ENCODE measurements at places on chromosomes 5 and 9. TPM values are rescaled to one million over a fixed set of nuclear protein-coding genes. Genes with fewer than 3 reads are reported as not detected.

DNA sequence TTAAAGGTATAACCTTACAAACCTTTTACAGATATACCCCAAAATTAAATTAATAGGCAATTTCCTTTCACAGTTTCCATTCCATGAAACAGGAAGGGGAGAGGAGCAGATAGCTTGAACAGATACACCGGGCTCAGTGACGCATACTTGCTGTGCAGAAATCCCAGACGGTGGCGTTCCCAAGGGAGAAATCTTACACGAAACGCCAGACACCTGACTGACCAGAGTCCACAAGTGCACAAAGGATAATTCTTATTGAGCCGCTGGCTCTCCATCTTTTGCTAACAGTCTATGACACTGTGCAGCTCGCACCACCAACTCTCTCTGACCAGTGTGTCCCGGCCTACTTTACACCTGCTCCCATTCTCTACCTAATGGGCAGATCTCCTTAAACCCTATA, 37.4 kb downstream of the PTCH1 start:
- DNase-seq, result no peak

DNA sequence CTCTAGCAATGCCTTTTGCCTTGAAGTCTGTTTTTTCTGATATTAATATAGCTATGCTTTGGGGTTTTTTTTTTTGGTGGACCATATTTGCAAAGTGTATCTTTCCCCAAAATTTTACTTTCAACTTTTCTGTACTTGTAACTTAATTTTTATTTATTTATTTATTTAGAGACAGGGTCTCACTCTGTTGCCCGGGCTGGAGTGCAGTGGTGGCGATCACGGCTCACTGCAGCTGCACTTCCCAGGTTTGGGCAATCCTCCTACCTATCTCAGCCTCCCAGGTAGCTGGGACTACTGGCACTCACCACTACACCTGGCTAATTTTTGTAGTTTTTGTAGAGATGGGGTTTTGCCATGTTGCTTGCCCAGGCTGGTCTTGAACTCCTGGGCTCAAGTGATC, 20.8 kb downstream of the PRRT1B start:
- DNase-seq, result no peak

- DNase-seq, result no peak
Measured at GRCh38 chr5:33662722-33663427, 222.1 kb downstream of the TARS1 start.

DNA sequence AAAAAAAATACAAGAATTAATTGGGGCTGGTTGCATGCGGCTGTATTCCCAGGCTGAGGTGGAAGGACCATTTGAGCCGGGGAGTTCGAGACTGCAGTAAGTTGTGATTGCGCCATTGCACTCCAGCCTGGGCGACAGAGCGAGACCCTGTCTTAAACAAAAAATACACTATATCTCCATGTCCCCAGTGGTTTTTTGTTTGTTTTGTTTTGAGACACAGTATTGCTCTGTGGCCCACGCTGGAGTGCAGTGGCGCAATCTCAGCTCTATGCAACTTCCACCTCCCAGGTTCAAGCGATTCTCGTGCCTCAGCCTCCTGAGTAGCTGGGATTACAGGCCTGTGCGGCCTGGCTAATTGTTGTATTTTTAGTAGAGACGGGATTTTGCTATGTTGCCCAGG, 1.2 kb downstream of the COQ4 start:
- no peak for DNase-seq

DNA sequence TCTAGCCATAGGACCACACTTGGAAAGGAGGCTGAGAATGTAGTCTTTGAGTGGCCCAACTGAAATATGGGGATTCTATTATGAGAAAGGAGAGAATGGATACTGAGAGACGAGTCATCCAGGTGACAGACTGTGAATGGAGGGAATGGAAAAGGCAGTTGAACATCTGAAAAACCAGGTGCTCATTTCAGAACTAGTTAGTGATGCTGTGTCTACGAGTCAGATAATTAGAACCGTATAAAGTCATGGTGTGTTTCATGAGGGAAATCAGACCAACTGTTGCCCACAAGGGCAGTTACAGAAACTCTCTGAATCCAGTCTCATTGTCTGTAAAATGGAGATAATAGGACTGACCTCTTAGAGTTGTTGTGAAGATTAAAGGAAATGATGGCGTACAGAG, 86.5 kb downstream of the EGFLAM start:
- no peak for DNase-seq

DNA sequence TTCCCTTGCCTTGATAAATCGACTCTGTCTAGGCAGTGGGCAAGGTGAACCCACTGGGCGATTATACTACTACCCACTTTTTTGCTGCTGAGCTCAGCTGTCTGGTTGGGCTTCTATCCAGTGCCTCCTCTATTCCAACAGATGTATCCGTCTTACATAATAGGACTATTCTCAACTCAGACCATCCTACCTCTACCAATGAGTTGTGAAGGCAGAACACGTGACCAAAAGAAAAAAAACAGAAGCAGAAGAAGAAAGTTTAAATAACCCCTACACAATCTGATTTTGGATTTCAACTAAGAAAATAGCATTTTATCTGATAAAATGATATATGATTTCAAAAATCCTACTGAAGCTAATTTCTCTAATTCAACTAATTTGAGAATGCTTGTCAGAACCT, 16.2 kb upstream of the SHOC1 start:
- no peak for DNase-seq

DNA sequence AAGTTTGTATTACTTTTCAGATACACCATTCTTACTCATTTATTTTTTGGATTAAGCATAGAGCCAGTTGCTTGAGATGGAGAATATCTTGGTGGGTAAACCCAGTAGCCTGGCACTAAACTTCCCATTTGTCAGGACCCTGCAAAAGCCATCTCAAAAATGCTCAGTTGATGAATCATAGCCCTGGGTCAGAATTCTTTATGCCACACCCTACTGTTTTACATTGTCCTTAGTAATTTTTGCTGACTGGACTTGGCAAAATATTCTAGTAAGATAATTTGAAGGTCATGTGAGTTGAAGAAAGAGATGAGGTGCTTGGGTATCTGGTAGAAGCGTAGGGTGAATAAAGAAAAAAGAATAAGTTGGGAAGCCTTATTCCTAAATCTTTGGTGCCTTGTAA, 50.7 kb downstream of the C7 start:
- DNase-seq, result no peak

DNA sequence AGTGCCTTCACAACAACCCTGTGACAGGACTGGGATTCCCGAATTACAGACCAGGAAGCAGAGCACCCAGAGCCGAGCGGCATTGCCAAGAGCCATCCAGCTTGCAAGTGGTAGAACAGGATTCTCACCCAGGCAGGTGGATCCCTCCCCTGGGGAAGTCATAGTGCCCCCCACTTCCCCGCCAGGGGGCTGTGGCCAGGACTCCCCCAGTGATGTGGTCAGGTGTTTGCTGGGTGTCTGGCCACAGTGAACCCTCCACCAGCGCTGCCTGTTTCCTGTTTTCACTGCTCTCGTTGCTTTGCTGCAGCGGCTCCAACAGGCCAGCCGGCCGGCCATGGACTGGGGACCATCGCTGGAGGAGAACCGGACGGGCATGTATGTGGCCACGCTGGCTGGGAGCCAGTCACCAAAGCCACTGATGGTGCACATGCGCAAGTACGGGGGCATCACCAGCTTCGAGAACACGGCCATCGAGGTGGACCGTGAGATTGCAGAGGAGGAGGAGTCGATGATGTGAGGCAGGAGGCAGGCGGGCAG, 19.3 kb downstream of the SLC6A7 start:
- DNase-seq, result no peak

ADAMTSL1 gene
- 2.0 TPM for total RNA-seq

GRCh38 chr9:2024888-2025782, 10.0 kb downstream of the SMARCA2 start:
- DNase-seq, result no peak

DNA sequence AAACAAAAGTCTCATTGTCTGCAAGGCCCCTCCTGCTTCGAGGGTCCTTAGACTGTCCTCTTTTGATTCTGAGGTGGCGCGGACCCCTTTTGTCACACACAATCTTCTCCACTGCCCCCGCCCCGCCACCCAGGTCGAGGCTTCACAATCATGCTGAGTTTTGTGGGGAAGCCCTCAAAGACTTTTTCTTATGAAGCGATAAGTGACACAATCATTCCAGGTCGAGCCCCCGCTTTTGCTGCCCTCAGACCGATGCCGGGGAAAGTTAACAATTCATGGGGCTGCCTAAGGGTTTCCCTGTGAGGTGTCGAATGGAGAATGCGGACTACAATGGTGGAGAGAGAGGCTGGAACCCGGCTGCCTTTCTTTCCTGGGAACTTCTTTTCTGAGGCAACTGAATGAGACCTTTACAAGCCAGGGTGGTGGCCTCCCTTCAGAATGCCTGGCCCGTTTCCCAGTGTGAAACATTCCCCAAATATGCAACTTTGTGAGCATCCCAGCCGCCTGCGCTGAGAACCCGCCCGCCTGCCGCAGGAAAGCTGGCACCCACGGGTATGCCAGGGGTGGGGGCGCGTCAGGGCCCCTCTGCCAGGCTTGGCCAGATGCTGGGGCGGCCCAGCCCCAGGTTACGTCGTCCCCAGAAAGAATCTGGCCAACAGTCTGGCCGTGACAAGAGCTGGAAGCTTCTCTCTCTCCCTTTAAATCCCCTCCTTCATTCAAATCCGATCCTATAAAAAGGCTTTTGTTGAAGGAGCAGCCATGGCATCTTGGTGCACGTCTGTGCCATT, 71.9 kb downstream of the MAP1B start:
- no peak for DNase-seq

DNA sequence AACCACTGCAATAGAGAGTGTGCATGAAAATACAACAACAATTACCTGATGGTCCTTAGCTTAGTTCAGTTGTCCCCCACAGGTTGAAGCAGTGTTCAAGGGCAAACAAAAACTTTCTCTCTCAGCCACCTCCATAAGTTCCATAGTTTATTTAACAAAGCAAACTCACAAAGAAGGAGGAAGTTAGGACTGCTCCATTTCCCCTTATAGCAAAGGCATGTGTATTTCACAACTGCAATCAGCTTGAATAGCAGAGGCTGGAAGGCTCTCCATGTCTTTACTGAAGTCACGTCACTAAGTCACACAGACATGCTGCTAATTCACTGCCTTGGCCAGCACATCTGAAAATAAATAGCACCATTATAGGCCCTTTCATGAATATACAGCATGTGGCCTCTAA, 43.3 kb downstream of the DOCK8 start:
- DNase-seq, result no peak

PCSK1 gene
- 0.37 TPM for total RNA-seq

DBH gene
- total RNA-seq, result 0.27 TPM

GHR gene
- 11.5 TPM for total RNA-seq

DNA sequence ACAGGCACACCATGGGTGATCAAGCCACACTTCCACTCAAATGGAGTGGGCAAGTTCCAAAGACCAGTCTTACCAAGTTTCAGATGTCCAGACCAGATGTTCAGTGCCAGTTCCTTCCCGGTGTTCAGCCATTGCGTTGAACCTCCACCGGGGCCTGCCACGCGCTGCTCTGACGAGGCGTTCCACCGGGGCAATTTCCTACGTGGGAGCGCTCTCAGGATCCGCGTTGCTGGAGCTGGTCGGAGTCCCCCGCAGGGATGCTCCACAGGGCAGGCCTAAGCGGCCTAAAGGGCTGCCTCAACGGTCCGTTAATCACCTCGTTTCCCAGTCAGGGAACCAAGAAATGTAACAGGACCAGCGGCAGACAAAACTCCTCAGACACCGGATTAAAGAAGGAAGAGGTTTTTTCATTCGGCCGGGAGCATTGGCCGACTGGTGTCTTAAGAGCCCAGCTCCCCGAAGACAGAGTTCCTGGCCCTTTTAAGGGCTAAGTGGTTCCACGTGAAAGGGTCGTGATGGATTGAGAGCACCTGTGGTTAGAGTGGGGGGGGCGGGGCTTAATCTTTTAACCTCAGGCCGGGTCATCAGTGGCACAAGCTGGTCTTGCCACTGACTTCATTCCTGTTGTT, 35.7 kb upstream of the PPP1R26 start:
- no peak for DNase-seq

- no peak for DNase-seq
Measured at GRCh38 chr5:1652873-1653697, 129.3 kb upstream of the LPCAT1 start.

GRCh38 chr5:180155365-180155926, 53.6 kb downstream of the RASGEF1C start:
- DNase-seq, result no peak

- DNase-seq, result no peak
Measured at GRCh38 chr5:143180751-143181150, 222.7 kb downstream of the NR3C1 start.

CTSV gene
- total RNA-seq, result 0.30 TPM

DNA sequence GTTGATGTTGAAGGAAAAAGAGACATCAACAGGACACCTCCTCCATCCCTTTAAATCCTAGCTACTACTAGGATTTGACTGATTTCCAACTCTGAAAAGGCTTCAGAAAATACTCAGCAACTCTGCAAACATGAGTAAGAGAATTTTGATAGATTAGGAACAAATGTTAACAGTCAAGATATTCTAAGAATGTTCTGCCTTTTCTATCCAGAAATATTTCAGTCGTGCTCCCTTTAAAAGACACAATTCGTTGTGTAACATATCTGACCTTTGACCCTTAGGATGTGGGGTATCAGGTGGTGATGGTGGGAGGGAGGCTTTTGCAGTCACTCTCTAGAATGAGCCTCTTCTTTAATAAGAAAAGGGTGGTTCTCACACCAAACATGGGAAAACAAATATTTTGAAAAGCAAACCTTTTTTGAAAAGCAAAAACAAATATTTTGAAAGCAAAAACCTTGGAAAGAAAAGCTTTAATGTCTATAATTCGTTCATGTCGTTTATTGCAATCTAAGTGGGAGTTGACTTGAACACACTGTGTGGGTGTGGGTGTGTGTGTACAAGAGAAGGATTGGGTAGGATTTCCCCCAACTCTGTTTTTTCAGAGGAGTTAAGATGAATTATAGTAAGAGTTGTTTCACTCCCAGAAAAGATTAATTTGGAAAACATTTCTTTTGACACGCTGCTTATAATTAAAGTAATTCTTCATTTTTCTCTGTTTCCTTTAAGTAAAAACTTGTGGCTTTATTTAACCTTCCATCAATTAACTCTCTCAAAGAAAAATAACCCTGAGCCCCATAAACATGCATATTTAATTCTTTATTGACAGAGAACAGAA, 152.8 kb downstream of the TMEM167A start:
- no peak for DNase-seq

GRCh38 chr9:105697871-105698270, 3.5 kb downstream of the TMEM38B start:
- DNase-seq, result no peak

DNA sequence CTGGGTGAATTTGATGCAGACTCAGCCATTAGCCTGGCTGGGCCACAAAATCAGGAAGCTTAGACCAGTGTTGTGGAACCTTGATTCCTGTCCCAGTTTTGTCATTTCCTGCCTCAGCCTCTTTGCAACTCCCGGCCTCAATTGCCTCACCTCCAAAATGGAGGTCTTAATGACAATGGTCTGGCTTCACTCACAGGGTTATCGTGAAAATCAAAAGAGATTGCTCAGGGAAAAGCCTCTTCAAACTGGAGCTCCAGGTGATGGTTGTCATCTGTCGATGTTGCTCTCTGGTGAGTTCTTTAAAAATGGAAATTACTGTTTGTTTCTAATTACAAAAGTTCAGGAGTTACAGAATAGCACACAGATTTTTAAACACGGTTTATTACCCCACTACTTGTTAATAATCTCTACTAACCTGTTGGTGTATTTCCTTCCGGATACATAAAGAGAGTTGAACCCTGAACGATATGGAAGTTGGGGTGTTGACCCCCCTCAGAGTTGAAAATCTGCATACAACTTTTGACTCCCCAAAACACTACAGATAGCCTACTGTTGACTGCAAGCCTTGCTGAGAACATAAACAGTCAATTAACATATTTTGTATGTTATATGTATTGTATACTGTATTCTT, 109.9 kb upstream of the CPEB4 start:
- DNase-seq, result no peak

PCDHB1 gene
- not detected for total RNA-seq

LRRC19 gene
- total RNA-seq, result not detected

- no peak for DNase-seq
Measured at GRCh38 chr9:88672874-88673689, 138.1 kb downstream of the NXNL2 start.

All from spleen (tissue), 13 donors.